ENCODE measurements at places on chromosomes 3 and 15. TPM values are rescaled to one million over a fixed set of nuclear protein-coding genes. Genes with fewer than 3 reads are reported as not detected.

AP3B2 gene
- not detected for total RNA-seq

NR2F2 gene
- 13.7 TPM for total RNA-seq

SLC12A1 gene
- total RNA-seq = not detected

ALG1L2 gene
- not detected for total RNA-seq

INKA1 gene
- total RNA-seq = 18.9 TPM

PEAK1 gene
- 67.3 TPM for total RNA-seq

ITIH1 gene
- total RNA-seq = not detected

Measured in endothelial cell of coronary artery (primary cell).